ENCODE measurements at places on chromosomes 3 and 15.

GRCh38 chr3:66486202-66486601 is 14.6 kb downstream of the LRIG1 start:
- DNase-seq: no peak

DNA sequence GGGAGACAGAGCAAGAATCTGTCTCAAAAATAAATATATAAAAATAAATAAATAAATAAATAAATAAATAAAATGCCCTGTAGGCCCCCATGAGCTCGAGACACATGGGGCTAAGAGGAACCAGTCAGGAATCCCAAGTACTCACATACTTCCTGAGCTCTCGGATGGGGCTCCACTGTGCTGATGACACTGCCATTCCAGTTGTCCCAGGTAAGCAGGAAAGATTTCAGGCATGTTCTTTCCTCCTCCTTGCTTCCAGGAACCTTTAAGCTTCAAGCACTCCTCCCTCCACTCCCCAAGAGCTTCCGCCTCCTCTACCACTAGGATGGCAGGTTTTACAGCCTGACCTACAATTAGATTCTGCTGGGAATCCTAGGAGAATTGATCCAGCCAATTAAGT is 113.4 kb downstream of the SLC49A4 start:
- DNase-seq: no peak

DNA sequence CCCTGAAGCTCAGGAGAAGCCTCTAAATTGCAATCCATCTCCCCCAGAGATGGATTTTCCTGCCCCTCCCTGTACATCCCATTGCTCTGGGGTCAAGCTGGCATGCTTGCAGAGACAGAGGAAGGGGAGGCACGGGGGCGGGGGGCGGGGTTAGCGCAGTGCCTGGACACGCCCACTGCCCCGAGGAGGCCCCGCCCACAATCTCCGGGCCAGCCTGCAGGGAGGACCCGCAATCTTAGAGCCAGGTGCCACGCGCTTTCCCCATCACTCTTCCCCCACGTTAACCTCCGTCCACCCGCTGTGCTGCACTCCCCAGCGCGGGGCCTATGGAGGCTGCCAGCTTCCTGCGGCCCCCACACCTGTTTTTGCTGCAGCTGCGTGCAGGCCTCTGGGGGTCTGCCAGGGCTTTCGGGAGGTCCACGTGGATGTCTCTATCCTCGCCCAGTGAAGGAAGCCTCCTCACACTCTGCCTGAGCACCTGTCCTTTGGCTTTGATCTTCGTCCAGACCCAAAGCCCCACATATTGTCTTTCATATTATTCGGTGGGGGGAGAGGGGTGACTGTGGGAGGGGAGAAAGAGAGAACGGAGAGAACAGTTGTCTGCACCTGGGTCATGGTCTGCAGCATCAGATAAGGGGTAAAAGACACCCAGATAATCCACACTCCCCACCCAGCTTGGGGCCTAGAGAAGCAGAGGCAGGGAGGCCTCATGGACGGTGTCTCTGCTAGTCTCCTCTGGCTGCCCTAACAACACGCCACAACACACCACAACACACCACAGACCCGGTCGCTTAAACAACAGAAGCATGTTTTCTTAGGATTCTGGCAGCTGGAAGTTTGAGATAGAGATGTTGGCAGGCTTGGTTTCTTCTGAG is 118.0 kb upstream of the MEF2A start:
- DNase-seq: no peak

- DNase-seq: no peak
Observed at GRCh38 chr15:69118089-69118488, 42.3 kb upstream of the GLCE start.

DNA sequence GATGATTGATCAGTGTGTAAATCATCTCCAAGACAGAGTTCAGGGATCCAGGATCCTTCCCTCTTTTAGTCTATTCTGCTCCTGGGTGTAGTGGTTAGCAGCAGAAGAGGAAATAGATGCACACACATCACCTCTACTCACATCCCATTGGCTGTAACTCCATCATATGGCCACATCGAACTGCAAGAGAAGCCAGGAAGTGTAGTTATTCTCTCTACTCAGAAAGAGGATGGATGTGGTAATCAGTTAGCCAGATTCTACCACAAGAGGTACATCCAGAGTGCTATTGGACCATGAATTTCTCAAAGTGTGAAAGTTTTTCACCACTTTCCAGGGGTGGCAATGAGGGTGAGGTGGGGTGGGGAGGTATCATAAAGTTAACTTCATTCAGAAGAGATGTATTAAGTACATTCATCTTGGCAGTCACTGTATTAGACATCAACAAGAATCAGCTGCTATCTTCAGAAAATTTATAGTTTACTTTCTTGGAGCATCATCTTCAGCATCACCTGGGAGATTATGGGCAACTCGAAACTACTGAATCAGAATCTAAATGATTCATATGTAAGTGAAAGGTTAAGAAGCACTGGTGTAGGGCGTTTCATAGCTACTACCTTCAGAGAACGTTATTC is 60.6 kb upstream of the GAP43 start:
- DNase-seq: no peak

All from activated CD4-positive, CD25-positive, alpha-beta regulatory T cell treated with anti-CD3 and anti-CD28 coated beads, Interleukin-2, amount 50 U/mL, for 16 hours (primary cell).